ENCODE measurements at places on chromosomes 6 and 20. TPM values are rescaled to one million over a fixed set of nuclear protein-coding genes. Genes with fewer than 3 reads are reported as not detected.
A peak's percentile ranks its signal among the peaks of the same experiment; 100 is the strongest.

GRCh38 chr6:149560736-149561135 lies 5.4 kb upstream of the GINM1 start:
- peak; percentile 36 for DNase-seq

PRSS16 gene
- 6.1 TPM for total RNA-seq

DNA sequence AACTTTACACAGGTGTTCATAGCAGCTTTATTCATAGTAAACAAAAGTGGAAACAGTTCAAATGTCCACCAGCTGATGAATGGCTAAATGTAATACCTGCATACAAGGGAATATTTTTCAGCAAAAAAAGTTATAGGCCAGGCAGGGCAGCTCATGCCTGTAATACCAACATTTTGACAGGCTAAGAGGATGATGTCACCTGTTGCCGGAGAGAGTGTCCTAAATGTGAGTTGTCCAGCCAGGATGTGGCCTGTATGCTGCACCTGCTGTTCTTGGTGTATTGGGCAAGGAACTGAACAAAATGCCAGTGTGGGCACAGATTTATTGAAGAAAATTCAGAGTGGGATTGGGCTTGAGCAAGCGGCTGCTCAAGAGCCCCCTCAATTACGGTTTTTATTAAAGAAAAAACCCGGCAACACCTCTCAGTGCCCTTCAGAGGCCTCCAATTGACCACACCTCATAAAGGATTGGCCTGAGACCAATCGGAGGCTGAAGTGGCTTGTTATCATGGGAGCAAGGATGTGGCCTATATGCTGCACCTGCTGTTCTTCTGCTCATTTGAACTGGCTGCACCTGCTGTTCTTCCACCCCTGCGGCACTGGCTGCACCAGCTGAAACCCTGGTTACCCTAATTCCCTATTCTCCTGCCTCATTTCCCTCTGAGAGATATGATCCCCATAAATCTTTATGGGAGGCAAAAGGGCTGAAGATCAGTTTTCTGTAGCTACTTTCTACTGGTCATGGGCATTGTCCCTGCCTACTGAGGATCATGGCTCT lies 164.3 kb upstream of the PROKR2 start:
- DNase-seq: no peak

DNA sequence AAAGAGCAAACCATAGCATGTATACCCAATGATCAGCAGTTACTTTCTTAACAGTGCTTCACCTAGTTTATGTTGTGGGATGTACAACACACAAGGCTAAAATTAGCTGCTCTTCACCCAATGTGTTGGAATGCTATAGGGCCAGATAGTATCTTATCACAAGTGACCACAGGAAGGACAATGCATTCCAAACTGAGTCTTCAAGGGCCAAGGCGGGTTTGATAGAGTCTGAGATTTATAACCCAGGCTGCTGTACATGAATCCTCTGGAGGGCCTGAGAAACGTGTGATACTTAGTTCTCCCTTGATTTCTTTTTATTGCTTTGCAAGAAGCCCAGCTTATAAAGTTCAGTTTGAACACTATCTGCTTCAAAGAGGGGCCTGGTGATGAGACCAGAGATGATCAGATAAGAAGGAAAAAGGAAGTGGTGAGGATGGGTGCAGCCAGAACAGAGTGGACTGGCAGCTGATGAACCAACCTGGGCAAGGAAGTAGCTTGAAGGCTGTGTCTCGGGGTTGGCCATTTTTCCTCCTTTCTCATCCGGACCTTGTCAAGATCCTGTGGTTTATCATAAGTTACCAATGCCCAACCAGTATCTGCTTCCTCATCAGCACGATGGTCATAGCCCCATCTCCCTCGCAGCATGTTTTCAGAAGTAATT lies 62.2 kb upstream of the BMP2 start:
- DNase-seq: no peak

DAAM2 gene
- total RNA-seq: 3.0 TPM

GRCh38 chr6:1916334-1917070 lies 306.8 kb downstream of the FOXC1 start:
- no peak for DNase-seq

DNA sequence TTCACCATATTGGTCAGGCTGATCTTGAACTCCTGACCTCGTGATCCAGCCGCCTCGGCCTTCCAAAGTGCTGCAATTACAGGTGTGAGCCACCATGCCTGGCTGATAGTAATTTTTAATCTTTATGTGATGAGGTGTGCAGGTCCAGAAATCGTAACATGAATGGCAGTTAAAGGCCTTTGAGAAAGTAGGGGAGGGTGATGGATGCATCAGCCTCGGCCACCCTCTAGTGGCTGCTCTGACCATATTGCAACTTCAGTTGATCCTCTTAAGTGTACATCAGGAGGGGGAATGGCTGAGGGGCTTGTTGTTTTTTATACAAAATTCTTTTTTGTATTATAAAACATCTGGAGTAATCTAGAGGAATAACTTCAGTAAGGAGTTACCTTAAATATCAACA lies 193.0 kb downstream of the ZFAND3 start:
- DNase-seq: peak; percentile 15

GRCh38 chr20:62571669-62572344 lies 70.5 kb upstream of the SLCO4A1 start:
- DNase-seq: no peak

RALGAPB gene
- 46.0 TPM for total RNA-seq

- DNase-seq: no peak
These were observed 247.0 kb downstream of the ESR1 start for GRCh38 chr6:152054441-152054840.

SCUBE3 gene
- 1.2 TPM for total RNA-seq

GRCh38 chr6:41503827-41504465 lies 42.2 kb upstream of the FOXP4 start:
- peak; percentile 26 for DNase-seq

DNA sequence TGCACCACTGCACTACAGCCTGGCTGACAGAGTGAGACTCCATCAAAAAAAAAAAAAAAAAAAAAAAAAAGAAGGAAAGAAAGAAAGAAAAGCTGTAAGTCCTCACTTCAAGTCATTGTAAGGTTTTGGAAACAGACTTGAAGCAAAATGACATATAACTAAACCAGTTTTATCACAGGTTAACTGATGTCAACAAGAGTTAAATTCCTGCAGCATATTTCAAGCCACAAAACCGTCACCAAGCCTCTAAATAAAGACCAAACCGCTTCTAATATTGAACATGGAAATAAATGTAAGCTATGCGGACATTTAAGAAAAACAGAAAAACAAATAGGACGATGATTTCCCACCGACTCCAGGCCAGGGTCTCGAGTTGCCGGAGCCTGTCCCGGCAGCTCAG lies 88.9 kb upstream of the RPS6KA2 start:
- no peak for DNase-seq

DNA sequence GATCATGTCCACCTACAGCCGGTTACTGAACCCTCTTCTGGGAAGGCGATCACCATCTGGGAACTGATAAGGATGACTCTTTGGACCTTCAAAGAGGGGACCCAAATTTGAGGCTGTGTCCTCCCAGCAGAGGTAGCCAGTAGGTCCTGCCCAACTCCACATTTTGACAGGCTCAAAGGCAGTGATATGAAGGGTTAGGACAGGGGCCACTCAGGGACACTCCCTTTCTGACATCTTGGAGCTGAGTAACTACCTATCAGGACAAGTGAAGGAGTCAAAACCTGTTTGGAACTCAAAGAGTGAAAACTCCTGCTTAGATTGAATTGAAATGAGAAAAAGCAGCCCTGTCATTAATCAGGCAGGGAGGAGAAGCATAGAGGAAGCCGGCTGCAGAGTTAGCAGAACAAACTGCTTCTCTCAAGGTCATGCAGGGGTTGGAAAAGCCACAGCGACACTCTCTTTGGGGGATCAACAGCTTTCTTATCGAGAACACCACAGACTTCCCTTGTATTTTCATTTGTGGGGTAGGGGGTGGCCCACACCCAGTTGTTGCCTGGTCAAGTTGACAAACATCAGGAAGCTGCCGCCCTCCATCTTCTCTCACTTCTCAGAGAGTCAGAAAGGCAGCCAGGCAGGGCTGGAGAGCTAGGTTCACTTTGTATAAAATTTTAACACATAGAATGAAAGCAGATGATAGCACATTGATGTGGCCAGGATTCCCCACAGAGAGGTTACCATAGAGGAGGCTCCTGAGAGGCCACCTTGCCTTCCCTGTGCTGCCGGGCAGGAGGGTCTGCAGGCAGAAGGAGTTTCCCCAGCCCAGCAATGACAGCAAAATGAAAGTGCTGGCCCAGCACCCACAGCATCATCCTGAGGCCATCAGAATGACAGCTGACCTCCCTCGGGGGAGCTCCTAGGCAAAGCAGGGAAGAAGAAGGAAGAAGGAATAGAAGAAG lies 47.6 kb downstream of the AGPAT4 start:
- no peak for DNase-seq

- DNase-seq: no peak
These were observed 181.9 kb upstream of the QKI start for GRCh38 chr6:163232649-163233048.

DNA sequence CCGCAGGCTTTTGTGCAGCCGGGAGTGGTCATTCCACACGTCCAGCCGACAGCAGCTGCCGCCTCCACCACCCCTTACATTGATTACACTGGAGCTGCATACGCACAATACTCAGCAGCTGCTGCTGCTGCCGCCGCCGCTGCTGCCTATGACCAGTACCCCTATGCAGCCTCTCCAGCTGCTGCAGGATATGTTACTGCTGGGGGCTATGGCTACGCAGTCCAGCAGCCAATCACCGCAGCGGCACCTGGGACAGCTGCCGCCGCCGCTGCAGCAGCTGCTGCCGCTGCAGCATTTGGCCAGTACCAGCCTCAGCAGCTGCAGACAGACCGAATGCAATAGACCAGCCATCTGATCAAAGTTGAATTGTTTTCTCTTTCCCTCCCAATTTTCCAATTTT lies 10.6 kb downstream of the RBM24 start:
- no peak for DNase-seq

GRCh38 chr6:40914005-40914404 lies 125.0 kb downstream of the UNC5CL start:
- no peak for DNase-seq

DNA sequence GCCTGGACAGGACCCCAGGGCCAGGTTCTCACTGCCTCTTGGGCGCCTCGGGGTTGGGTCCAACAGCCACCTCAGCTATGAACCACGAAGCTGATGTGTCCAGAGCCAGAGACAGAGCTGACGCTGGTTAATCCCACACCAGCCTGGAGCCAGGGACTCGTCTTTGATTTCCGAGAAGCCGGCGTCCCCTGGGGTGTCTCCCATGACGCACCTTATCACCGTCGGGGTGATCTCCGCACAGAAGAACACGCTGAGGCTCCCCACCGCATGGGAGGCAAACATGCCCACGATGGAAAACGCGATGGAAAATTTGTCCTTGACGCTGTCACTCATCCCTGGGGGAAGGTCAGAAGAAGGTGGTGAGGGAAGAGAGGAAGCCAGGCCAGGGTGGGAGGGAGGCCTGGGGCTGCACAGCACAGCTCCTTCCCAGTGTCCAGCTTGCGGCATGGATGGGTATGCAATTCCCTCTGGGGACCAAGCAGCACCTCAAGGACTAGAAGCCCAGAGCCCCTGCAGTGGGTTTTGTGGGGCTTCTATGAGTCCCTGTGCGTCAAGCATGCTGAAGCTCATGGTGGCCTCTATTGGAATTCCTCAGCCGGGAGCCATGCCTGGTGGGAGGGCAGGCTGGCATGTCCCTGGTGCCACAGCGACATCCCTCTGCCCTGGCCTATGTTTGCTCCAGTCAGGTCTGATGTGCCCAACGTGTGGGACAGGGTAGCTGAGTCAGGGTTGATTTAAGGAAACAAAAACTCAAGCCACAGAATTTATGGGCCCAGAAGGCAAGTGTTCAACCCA lies 25.1 kb downstream of the PSMG4 start:
- DNase-seq: no peak

DNA sequence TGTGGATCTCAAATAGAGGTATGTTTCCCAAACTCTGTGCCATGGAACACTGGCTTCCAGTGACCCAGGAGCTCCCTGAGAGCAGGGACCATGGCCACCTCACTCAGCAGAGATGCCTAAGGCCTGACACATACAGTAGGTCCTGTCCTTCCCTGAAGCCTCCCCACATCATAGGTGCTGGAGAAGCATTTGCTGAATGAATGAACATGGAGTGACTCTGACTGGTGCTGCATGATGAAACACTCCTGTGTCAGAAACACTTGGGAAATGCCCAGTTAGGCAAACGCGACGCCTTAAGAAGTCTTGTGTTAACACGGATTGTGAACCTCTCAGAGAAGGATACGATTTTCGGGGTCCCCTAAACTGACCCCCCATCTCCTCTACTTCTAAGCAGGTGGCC lies 14.3 kb downstream of the SLA2 start:
- DNase-seq: no peak

DNA sequence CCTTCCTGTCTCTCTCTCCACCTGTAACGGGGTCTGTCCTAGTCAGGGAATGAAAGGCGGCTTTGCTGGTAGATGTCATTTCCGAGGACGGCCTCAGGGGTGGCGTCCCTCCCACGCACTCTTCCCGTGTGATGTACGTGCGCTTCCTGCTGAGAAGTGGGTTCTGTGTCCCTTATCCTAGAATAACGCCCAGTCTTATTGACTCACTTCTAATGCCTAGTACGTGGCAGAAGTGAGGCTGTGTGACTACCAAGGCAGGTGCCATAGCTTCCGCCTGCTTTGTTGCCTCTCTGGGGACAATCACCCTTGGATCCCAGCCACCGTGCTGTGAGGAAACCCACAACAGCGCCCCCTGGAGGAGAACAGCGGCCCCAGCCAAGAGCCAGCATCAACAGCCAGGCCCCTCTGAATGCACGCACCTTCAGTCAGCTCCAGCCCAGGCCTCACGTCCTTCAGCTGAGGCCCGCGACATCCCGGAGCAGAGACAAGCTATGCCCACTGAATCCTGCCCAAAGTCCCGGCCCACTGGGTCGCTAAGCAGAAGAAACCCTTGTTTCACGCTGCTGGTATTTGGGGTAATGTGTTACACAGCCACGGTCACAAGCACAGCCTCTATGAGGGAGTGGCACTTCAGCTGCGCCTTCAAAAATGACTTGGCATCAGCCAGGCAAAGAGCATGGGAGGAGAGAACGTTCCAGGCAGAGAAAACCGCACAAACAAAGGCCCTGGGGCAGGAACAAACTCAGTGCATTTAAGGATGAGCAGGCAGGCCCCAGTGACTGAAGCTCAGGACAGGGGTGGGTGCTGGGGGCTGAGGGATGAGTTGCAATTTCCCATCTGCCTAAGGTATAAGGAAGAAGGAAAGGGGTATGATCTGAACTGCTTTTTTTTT lies 224.2 kb downstream of the NFATC2 start:
- peak; percentile 83 for DNase-seq

DNA sequence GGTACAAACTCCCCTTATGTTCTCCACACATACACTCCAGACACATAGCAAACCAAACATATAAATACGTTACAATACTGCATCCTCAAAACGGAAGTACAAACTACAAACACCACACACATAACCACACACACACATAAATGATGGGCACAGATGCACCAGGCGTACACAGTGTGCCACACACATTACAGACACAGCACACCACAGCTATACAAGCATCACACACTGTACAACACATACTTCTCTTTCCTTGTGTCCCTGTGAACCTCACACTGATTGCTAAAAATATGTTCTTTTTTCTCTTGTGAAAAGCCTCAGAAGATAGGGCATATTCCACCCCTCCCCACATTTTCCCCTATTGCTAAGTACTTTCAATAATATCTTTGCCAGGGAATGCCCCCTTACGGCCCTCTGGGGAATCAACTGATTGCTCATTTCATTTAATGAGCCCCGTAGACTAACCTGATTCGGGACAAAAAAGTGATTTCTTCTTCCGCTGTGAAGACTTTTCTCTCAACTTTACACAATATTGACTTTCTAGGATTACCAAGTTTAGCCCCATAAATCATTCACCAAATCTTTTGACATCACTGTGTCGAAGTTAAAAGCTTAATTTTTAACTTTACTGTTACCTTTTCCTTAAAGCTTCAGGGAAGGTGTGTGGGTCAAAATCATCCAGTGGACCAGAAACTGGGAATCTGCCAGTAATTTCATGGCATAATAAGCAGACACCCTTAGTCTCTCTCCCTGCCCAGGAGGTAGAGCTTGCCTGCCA lies at the start of gene SLC17A1:
SLC17A1 (minus strand) TSS at position 521 of the 775 bp plus-strand sequence. CDS start 1,495 bp downstream, outside the sequence.
- DNase-seq: no peak

SLC2A4RG gene
- total RNA-seq: 69.6 TPM
